ENCODE measurements at places on chromosomes 3 and 15.

DNA sequence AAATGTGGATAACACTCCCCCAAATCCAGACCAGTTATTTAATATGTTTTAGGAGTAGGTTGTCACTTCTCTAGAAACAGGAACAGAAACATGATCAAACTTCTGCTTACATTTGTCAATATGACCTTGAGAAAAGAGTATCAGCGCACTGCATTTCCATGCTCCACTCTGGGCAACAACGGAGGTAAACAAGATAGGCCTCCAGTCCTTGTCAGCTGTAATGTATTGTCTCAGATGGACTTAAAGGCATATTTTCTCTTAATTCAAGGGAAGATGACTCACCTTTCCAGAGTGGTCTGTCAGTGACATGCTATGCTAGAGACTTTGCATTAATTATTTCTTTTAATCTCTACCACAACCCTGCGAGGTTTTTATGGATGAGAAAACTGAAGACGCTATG is 51.6 kb upstream of the TCF12 start:
- no peak for DNase-seq

DNA sequence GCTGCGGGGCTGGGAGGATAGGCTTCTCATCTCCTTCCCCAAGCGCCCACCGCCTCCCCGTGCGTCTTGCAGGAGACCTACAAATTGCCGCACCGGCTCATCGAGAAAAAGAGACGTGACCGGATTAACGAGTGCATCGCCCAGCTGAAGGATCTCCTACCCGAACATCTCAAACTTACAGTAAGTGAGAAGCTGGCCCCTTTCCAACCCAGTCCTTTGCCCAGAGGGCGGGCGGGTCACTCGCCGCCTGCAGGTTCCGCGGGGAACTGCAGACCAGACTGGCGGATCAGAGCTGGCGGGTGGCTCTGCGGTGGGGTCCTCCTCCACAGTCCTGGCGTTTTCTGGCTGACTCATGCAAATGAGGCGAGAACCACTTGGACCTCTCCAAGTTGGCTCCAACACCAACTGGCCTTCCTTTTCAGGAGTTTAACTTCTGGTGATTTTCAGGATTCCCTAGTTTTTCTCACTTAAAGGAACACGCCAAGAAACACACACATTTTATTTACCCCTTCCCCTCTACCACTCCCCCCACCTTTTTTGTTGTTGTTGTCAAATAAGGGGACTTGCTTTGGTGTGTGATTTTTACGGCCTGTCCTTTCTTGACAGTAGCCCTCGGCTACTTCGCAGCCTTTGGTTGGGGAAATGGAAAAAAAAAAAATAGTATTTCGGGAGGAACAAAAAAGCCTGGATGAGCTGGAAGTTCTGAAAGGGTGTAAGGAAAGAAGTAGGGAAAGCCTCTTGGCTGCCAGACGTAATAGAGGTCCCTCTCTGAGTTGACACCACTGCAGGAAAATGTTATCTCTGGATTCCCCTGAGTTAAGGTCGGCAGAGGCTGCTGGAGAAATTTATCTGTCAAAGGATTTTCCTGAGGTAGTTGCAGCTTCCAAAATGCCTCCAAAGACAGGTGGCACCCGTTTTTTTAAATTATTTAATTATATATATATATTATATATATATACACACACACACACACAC is 1.3 kb downstream of the BHLHE40 start:
- peak; percentile 79 for DNase-seq

DNA sequence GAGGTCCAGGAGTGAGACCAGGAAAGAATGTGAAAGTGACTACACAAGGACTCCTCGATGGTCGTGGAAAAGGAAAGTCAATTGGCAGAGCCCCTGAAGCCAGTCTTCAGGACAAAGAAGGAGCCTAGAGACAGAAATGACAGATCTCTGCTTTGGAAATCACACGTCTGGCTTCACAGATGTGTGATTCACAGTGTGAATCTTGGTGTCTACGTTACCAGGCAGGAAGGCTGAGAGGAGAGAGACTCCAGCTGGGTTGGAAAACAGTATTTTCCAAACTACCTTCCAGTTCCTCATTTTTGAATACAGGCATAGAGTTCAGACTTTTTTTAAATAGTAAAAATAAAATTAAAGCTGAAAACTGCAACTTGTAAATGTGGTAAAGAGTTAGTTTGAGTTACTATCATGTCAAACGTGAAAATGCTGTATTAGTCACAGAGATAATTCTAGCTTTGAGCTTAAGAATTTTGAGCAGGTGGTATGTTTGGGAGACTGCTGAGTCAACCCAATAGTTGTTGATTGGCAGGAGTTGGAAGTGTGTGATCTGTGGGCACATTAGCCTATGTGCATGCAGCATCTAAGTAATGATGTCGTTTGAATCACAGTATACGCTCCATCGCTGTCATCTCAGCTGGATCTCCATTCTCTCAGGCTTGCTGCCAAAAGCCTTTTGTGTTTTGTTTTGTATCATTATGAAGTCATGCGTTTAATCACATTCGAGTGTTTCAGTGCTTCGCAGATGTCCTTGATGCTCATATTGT is 6.0 kb downstream of the CCR2 start:
- no peak for DNase-seq

GRCh38 chr15:97759363-97759762 is 201.1 kb upstream of the ARRDC4 start:
- no peak for DNase-seq

GRCh38 chr15:98003996-98004395 is 43.5 kb downstream of the ARRDC4 start:
- DNase-seq, result no peak

DNA sequence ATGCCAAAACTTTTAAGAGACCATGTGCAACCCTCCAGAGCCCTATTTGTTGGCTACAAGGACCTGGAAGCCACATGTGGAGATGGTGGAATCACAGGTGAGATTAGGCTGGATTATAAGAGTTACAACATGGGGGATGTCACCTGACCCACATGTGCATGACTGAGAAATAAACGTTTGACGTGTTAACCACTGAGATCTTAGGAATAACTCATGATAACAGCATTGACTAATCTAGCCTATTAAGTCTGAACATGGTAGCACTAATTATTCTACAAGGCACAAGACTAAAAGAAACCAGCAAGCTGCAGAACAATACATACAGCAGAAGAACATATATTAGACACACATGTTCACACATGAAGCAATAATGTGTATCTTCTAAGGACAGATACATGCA is 38.4 kb downstream of the SUCLG2 start:
- no peak for DNase-seq
